Aorta (tissue), 5 donors: ENCODE measurements at places on chromosomes 2 and 18. TPM values are rescaled to one million over a fixed set of nuclear protein-coding genes. Genes with fewer than 3 reads are reported as not detected.

GNLY gene
- 8.0 TPM for total RNA-seq

CLEC4F gene
- 0.72 TPM for total RNA-seq

DDX18 gene
- 42.2 TPM for total RNA-seq

GTF2A1L gene
- total RNA-seq, result not detected

HOXD8 gene
- total RNA-seq, result 11.5 TPM

DYSF gene
- 21.3 TPM for total RNA-seq

SALL3 gene
- total RNA-seq, result not detected

TMEM178A gene
- 2.0 TPM for total RNA-seq

DNA sequence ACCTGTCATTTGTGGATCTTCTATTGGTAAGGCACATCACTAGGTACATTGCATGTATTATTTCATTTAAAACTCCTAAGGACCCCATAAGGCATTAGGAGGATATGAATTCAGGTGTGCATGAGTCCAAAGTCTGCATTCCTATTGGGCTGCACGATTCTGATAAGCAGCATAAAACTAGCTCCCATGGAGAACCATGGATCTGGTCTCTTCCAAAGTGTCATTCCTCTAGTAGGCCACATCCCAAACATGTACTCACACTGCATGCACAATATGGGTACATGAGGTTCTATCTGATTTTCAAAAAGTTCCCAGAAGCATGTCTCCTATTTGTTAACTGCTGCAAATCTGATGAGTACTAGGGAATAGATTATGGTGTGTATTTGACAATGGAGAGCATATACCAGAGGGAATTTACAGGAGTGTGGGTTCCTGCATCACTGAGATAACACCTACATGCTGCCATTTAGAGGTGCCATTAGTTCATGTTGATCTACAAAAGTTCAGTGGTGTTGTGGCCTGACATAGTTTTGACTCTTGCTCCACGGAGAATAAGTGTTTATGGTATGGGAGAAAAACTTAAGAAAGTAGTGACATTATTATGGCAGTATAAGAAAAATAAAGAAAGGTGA lies 11.3 kb downstream of the CYTIP start:
- no peak for DNase-seq
- no peak overlapping the region for H3K27ac ChIP-seq
- H3K4me3 ChIP-seq, result no peak overlapping the region
- H3K27me3 ChIP-seq, result no peaks in the 10 kb centered on the region

DNA sequence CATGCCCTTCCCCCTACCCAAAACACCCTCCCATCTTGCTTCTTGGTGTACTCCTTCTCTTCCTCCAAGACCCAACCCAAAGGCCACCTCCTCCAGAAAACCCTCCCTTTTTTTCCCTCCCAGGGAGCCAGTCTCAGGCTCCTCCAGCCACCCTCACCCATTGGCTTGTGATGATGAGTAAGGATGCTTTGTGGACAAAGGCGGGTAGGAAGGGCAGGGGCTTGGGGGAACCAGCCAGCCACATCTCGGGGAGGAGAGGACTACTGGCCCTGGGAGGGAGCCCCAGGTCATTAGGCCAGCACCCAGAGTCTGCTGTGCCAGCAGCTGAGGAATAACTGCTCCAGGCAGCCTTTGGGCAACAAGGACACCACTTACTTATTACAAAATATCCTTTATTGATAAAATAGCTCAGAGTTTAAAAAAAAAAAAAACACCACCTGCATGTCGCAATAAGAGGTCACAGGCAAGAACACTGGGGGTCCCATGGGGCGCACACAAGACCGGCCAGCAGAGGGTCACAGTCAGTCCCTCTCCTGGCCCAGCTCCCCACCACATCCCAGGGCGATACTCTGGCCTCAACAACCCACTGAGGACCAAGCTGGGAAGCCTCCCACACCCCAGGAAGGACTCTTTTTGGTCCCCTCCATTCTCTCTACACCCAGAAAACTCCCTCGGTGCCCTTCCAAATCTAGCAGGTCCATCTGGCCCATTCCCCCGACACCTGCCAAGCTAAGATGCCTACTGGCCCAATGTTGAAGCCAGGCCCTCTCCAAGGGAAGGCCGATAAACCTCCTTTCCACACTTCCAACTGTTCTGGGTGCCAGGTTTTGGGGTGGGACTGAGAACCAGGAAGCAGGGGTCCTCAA lies 3.6 kb downstream of the ADRA2B start:
- no peak overlapping the region for H3K4me3 ChIP-seq
- no peak overlapping the region for H3K27ac ChIP-seq
- no peaks in the 10 kb centered on the region for H3K36me3 ChIP-seq
- DNase-seq, result peak; percentile 22
- H3K4me1 ChIP-seq, result no peaks in the 10 kb centered on the region

GRCh38 chr18:73245345-73245744 lies 377.6 kb upstream of the NETO1 start:
- H3K27me3 ChIP-seq, result no peaks in the 10 kb centered on the region
- no peaks in the 10 kb centered on the region for H3K4me1 ChIP-seq
- no peak overlapping the region for H3K27ac ChIP-seq
- no peak overlapping the region for H3K4me3 ChIP-seq
- DNase-seq, result no peak
- H3K36me3 ChIP-seq, result no peaks in the 10 kb centered on the region

DNA sequence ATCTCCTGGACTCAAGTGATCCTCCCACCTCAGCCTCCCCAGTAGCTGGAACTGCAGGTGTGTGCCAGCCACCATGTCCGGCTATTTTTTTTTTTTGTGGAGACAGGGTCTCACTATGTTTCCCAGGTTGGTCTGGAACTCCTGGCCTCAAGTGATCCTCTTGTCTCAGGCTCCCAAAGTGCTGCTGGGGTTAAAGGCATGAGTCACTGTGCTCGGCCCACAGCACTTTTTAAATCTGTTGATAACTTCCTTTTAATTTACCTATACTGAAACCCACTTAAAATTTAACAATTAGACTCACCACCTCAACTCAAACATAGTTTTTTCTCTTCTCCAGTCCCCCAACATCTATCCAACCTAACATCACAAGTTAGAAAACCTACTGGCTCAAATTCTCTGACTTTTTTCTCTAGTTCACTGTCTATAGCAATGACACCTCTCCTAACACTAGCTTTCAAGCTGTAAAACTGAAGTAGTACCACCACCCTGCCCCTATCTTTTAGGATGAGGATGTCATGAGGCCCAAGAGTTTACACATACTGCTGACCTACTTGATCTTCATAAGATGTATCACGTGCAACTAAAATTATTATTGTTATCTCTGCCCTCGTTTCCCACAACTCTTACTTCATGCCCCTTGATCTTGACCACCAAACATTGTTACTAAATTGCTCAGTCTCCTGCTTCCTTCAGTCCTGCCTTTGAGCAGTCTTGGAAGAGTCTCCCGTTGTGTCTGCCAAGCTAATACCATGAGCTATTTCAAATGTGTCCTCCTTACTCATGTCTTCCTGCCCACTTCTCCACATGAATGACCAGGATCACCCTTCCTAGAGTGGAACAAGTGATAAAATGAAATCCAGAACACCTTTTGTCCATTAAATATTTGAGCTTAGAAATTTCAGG lies 142.3 kb upstream of the ZFP36L2 start:
- H3K4me1 ChIP-seq, result no peaks in the 10 kb centered on the region
- no peak for DNase-seq
- H3K4me3 ChIP-seq, result no peak overlapping the region
- no peaks in the 10 kb centered on the region for H3K36me3 ChIP-seq
- H3K27me3 ChIP-seq, result no peaks in the 10 kb centered on the region

GRCh38 chr2:205865905-205866441 lies 183.7 kb downstream of the NRP2 start:
- no peak overlapping the region for H3K4me3 ChIP-seq
- H3K27ac ChIP-seq, result no peak overlapping the region
- no peaks in the 10 kb centered on the region for H3K36me3 ChIP-seq

DNA sequence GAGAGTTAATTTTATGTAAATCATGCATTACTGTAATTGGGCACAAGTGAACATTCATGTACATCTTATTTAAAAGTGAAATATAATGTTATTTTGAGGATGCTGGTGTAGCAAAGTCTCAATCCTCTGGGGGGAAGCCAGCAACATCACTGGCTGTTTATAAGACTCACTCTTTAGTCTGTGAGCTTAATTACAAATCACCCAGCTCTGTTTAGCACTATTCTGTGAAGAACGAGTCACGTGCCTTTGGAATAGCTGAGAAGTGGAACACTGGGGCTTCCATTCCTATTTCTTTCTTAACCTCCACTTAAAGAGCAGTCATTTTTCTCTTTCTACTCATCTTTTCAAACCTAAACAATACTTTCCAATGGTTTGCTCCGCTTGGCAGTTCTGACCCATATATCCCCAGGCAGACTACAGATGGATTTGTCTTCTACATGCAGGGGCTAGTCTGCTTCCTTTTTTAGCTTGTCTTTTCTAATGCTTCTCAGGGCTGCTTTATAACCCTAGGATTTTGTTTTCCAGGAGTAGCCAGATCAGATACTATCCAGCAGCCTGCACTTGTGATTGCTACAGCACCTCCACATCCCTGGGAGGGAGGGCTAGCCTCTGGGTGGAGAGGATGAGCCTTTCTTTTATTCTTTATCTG lies 95.3 kb upstream of the CAVIN2 start:
- DNase-seq, result no peak
- no peaks in the 10 kb centered on the region for H3K27me3 ChIP-seq
- H3K4me1 ChIP-seq, result no peaks in the 10 kb centered on the region
- no peak overlapping the region for H3K4me3 ChIP-seq

- H3K27me3 ChIP-seq, result no peaks in the 10 kb centered on the region
- no peak overlapping the region for H3K27ac ChIP-seq
- no peak for DNase-seq
- H3K4me1 ChIP-seq, result no peaks in the 10 kb centered on the region
- no peak overlapping the region for H3K4me3 ChIP-seq
- no peaks in the 10 kb centered on the region for H3K36me3 ChIP-seq
Observed at GRCh38 chr18:44325903-44326635, 354.6 kb upstream of the SETBP1 start.

GRCh38 chr2:100577777-100578176 lies 15.0 kb downstream of the PDCL3 start:
- H3K27me3 ChIP-seq, result no peaks in the 10 kb centered on the region
- DNase-seq, result no peak
- H3K27ac ChIP-seq, result no peak overlapping the region
- no peak overlapping the region for H3K4me3 ChIP-seq

GRCh38 chr2:223008162-223008561 lies 43.8 kb upstream of the KCNE4 start:
- H3K4me3 ChIP-seq, result no peak overlapping the region
- no peak for DNase-seq
- H3K36me3 ChIP-seq, result no peaks in the 10 kb centered on the region
- no peaks in the 10 kb centered on the region for H3K4me1 ChIP-seq

GRCh38 chr2:236395067-236395466 lies 130.9 kb upstream of the ASB18 start:
- DNase-seq, result no peak
- no peaks in the 10 kb centered on the region for H3K36me3 ChIP-seq
- no peaks in the 10 kb centered on the region for H3K4me1 ChIP-seq
- H3K4me3 ChIP-seq, result no peak overlapping the region

DNA sequence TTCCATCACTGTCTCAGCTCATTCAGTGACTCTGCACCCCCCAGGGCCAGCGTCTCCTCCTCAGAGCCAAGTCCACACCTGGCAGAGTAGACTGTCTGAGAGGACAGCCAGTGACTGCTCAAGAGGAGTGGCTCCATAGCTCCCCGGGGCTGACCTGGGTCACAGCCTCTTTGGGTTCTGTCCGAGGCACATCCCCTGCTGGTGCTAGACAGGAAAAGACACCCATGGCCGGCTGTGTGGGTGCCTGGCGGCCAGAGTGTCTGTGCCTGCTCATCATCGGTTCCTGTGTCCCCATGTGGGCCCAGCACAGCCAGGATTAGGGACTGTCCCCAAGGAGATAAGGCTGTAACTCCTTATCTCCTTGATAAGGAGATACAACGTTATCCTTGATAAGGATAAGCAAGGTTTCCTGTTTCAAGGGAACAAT lies 3.5 kb upstream of the CROCC2 start:
- no peaks in the 10 kb centered on the region for H3K27me3 ChIP-seq
- H3K36me3 ChIP-seq, result no peaks in the 10 kb centered on the region
- no peaks in the 10 kb centered on the region for H3K4me1 ChIP-seq
- H3K4me3 ChIP-seq, result no peak overlapping the region
